ENCODE measurements at places on chromosomes 2 and 18.

GRCh38 chr2:226862623-226863022 is 26.8 kb downstream of the RHBDD1 start:
- no peak for DNase-seq

- DNase-seq, result no peak
Measured at GRCh38 chr2:10048501-10049171, 5.3 kb downstream of the KLF11 start.

DNA sequence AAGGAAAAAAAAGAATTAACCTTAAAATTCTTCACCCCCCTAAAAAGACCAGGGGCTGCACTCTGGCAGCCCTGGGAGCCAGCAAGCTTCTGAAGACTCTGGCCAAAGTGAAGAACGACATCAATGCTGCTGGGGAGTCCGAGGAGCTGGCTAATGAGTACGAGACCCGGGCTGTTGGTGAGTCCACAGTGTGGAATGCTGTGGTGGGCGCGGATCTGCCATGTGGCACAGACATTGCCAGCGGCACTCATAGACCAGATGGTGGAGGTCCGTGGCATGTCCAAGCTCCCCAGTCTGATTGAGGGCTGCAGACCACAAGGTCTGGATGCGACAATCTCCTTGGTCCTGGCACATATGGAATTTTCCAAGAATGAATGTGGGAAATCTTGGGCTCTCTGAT is 47.4 kb downstream of the TRPM8 start:
- DNase-seq, result no peak

GRCh38 chr2:38700881-38701458 is 35.1 kb downstream of the GALM start:
- no peak for DNase-seq

GRCh38 chr18:35661483-35662146 is 80.1 kb downstream of the GALNT1 start:
- no peak for DNase-seq

DNA sequence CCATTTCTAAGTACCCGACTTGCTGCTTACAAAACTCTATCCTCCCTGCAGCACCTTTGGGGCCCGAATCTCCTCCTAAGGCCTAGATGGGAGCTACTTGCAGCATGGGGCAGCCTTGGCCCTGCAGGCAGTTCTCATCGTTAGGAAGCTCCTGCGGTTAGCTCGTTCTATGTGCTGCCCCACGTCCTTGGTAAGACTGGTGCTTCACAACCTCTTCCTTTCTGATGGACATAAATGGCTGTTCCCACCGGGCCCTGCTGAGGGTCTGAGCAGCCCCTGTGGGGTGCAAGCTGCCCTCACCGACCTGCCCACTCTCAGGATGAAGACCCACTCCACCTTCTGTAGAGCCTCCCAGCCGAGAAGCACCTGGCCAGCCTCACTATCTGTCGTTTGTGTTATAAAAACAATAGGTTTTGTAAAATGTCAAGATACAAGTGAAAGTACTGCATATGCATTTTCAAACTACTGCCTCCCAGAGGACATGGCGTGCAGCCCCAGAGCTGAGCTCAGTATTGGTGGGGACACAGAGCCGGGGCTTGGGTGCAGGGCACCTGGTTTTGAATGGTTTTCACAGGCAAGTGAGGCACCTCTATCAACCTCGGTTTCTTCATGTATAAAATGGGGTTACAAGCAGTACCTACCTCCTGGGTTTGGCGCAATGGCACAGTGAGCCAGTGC is 19.4 kb downstream of the OTOF start:
- DNase-seq, result no peak

GRCh38 chr2:235513984-235514626 is 20.3 kb downstream of the AGAP1 start:
- DNase-seq, result no peak

DNA sequence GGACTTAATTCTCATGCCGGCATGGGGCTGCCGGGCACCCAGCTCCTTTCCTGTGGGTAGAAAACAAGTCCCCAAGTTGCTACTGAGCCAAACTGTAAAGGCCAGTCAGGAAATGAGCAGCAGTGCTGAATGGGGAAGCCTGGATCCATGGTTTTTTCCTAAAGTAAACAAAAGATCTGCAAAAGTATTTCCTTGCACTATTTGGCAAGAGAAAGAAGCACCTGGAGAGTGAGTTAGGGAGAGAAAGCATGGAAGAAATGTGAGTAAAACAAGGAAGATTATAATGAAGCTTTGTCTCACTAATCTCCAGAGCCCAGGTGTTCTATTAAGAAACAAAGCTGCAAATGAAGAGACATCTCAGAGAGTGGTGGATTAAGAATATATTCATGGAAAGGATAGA is 117.6 kb downstream of the METTL8 start:
- DNase-seq, result no peak

DNA sequence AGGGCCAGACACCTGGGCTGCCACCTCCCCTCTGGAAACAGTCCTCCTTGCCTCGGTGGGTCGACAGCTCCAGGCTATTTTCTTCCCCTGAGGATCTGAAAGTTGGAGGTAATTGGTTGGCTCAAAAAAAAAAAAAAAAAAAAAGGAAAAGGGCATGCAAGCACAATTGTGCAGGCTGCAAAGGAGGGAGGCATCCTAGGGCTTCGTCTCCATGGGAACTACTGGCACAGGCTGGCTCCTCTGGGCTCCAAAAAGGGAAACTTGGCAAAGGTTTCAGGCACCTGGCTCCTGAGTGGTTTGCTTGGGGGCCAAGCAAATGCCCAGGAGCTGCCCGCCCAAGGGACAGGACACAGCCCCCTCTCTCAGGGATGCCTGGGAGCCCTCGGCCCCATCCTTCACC is 1.1 kb upstream of the KCNIP3 start:
- DNase-seq, result no peak

GRCh38 chr18:55484773-55485172 is 103.2 kb downstream of the TCF4 start:
- no peak for DNase-seq

DNA sequence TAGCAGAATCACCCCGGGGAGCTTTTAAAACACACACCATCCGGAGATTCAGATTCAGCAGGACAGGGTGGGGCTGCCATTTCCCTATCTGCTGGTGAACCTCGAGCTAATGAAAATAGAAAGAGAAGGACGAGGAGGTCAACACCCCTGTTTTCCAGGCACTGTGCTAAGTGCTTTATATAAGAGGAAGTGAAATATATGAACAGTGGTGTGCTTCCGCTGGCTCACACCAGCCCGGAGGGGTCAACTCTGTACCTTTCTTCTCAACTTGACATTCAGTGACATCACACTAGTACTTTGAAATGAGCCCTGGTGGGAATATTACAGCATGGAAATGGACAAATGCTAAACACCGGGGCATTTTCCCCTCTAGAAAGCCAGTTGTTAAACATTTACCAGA is 108.3 kb upstream of the LTBP1 start:
- DNase-seq, result no peak

GRCh38 chr2:230861552-230862255 is 3.0 kb upstream of the ITM2C start:
- DNase-seq, result no peak

GRCh38 chr18:79275992-79276391 is 119.7 kb upstream of the NFATC1 start:
- no peak for DNase-seq

DNA sequence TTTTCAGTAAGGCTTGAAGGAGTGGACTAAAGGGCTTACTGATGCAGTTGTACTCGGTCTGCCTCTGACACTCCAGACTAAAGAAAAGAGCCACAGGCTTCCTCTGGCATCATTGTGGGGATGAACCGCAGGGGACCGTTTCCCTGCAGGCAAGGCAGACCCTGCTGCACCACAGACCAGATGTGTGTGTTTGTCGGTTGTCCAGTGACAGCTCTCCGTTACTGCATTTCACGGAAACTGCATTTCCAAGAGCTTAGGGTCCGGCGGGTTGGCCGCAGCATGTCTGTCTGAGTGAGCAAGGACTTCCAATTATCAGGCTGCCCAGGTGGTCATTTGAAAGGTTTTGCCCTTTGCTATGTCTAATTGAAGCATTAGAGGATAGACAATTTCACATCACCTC is 98.1 kb downstream of the FAM210A start:
- no peak for DNase-seq

DNA sequence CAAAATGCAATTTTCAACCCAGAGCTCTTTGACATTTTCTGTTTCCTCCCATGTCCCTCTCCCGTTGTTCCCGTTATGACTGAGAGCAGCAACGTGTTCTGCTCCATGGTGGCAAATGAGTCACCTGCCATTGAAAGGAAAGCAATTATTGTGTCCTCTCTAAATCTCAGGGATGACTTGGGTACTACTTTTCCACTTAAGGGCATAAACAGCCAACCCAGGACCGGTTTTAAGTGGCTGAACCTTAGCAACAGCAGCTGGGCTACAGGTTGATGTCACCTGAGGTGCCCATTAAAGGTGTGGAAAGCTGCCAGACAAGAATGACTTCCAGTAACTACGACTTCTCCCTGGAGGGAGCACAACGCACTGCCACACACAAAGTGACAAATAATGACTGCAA is 236.8 kb downstream of the NCKAP5 start:
- DNase-seq, result no peak

- DNase-seq, result no peak
Measured at GRCh38 chr18:54416436-54416835, 58.7 kb downstream of the C18orf54 start.

DNA sequence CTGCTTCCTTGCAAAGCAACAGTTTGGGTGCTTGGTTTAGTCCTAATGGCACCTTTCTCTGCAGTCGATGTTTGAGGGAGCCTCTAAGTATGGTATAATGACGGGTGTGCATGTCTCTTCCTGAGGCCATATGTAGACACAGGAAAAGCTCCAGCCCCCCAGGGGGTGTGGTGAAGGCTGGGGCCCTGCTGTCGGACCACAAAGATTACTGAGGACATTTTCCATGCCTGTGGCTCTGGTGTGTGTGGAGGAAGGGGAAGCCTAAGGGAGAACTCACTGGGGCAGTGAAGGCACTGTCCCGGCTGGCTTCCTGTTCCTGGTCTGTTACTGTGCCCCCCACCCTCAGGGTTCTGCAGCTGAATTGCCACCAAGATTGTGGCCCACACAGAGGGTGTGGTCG is 187.1 kb downstream of the FHOD3 start:
- DNase-seq, result no peak

DNA sequence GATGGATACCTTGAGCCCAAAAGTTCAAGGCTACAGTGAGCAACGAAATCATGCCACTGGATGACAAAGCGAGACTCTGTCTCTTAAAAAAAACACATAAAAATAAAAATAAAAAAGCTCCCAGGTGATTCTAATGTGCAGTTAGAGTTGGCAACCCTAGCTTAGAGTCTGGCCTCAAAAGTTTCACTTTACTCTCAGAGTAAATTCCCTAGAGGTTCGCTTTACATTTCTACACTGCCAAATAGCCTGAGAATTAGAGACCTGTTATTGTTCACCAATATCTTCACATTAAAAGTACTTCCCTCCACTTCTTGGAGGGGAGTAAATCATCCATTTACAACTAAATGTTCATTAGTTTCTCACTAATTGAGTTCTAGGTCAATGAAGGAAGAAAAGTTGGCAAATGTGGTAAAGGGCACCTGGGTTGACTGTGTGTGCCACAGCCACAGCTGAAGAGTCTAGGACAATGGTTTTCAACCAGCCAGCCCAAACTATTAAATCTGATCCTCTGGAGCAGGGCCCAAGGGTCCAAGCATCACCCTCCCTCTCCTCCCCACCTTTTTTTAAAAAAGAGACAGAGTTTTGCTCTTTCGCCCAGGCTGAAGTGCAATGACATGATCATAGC is 15.2 kb upstream of the TMEM37 start:
- DNase-seq, result no peak

DNA sequence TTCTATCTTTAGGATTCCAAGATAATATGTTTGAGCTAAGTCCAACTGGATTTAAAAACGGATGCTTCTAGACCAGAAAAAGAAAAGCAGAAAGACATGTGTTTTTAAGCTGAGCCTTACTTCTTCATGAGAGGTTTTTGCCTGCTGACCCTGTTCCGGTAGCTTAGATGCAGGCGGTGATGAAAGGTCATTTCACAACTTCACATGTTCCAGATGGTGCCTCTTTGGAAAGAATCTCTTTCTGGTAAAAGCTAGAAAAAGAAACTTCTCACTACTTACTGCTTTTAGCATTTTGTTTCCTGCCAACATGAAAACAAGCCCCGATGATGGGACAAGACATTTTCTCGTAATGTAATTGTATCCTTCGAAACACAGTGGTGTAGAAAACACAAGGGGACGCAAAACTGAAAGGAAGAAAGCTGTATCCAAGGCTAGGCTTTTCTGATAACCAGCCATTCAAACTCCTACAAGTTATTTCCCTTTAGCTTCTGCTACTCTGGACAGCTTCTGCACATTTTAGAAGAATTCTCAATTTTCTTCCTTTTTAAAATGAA is 407.3 kb upstream of the LYPD1 start:
- no peak for DNase-seq

- DNase-seq, result no peak
Measured at GRCh38 chr2:224817676-224818075, 101.5 kb upstream of the CCDC195 start.

- no peak for DNase-seq
Measured at GRCh38 chr2:201432038-201432620, 19.1 kb downstream of the TRAK2 start.

- DNase-seq, result no peak
Measured at GRCh38 chr2:149167941-149168340, 129.4 kb downstream of the LYPD6B start.

DNA sequence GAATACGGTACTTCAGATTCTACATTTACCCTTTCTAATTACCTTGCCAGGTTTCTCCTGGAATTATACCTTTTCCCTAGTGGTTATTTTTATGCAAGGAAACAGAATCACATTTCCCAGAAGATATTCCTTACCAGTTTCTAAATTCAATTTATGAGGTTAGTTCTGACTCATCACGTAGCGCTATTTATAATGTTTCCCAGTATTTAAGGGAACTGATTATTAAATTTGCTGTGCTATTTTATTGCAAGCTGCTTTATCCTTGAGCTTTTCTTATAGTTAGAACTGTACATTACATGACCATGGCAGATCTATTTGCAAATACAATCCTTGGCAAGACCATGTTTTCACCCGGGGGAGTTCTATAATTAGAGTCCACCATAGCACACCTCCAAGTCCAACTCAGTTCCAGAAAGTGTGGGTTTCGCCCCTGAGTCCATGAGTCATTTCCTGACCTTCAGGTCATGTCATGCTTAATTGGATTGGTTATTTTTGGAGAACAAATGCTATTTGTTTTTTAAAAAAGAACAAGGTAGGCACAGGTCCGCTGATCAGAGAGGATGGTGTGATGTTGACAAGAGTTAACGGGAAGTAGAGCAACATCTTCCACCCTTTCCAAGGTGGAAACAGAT is 126.6 kb downstream of the ZNF532 start:
- DNase-seq, result no peak
